ENCODE measurements at places on chromosomes 4 and X.

DNA sequence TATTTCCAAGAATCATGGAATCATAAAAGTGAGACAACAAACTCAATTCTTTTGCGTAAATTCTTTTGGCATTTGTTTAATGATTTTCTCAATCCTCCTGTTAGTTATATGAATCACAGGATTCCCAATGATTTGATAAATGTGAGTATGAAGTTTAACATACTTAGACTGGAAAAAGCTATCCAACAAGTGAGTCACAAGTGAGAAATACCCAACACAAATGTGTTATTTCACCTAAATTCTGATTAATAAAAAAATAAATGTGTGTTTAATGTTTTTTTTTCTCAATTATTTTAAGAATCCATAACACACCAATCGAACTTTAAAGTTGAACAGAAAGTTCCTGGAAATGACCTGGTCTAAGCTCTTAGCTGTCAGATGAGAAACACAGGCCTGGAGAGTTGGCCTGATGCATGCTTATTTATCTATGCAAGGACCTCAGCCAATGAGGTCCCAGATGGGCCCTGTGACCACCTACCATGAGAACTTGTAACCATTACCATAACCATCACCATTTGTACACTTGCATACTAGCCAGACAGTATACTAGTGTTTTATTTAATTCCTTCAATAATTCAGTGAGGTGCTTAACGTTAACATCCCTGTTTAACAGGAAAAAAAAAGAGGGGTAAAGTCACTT is 386.7 kb downstream of the SPRY1 start:
- DNase-seq: no peak

DNA sequence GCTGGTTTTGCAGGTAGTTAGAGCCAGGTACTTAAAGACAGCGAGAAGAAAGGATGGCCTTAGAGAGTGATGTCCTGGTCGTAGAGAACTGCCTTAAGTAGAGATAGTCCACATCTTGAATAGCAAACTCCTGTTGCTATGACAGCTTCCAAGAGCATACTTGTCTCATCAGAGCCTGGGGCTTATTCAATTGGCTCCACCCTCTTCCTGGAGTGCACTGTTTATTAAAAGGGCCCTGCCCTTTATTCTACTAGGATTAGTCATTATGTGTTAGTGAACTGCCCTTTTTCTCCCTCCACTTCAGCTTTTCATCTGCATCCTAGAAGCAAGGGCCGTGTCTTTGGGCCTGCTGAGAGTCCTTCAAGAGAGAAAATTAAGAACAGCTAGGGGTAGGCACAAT is 94.5 kb upstream of the EOLA2 start:
- no peak for DNase-seq

DNA sequence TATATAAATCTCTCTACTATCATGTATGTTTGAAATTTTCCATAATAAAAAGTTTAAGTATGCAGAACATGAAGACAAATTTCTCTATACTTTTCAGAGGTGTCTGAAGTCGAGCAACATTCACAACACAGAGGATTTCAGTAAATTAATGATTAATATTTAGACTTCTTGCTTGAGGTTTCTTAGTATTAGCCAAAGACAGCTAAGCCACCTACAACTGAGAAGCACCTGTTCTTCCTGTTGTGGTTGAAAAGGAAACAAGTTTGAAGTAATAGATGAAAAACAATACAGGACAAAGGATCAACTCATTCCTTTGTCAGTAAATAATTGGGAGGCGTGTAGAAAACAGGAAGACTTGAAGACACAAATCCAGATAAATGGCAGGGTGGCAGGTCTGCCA is 21.1 kb downstream of the SCML1 start:
- no peak for DNase-seq

DNA sequence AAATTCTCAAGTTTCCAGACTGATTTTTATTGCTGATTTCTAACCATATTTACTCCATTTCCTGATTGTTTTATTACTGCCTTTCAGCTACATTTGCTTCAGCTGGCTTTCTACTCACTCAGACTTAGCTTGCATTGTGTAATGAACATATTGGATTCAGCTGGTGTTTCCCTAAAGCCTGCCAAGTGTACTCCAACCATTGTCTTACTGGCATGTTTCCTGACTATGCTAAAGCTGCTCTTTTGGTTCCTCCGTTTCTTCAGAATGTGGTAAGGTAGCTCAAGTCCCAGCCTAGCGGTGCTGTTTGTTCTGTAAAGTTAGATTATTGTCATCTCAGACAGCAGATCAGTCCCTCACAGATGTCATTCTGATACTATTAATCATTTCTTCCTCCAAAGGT is 53.1 kb upstream of the GLRA2 start:
- DNase-seq: no peak

- no peak for DNase-seq
Observed at GRCh38 chr4:16450724-16451123, 224.5 kb upstream of the TAPT1 start.

GRCh38 chrX:149652232-149652981 is 20.8 kb upstream of the TMEM185A start:
- no peak for DNase-seq

DNA sequence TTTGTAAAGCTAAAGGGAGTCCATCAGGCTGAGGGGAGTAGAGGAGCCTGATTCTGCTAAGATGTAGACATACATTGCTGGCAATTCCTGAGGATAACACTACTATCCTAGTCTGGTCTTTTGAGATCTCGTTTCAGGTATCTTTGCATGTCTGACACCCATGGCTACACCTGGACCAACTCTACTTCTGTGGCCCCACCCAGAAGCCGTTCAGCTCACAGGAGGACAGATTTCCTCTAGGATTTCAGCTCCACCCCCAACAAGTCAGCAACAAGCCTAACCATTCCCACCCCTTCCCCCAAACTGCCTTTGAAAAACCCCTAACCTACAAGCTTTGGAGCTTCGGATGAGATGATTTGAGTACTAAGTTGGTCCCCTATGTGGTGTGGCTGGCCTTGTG is 848.2 kb downstream of the NLGN4X start:
- no peak for DNase-seq

Data from effector CD8-positive, alpha-beta T cell (primary cell).